Mucosa of gallbladder (tissue), 1 donor: ENCODE measurements at places on chromosomes 5 and 9. TPM values are rescaled to one million over a fixed set of nuclear protein-coding genes. Genes with fewer than 3 reads are reported as not detected.

DNA sequence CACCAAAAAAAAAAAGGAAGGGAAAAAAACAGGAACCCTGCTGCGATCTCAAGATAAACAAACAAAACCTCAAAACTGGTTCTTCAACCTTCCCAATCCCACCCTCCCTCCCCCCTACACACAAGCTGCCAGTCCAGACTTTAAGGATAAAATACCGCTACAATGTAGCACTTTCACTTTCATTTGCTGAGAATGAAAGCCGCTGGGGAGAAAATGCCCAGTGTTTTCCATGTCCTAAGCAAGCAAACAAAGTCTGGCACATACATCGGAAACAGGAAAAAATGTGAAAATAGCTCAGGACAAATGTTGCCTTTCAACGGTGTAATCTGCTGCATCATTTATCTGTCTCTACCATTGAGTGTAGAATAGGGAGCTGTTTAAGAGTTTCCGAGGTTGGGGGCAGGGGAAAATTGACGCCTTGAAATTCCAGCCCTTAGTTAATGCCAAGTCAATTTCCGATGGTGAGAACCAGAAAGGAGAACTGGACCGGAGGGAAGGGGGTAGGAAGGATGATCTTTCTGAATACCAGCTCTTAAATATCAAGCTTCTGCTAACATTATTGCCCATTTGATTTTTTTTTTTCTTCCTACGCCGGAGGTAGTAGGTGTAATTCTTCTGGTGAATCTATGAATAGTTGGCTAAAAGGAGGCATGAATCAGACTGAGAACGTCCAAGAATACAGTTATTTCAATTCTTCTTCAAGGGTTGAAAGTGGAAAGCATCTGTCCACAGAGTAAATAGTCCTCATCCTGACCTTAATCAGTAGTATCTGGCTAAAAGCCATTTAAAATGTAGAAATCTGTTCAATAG lies 1.2 kb upstream of the ADAMTS6 start:
- no peak for DNase-seq

GRCh38 chr9:89564346-89564878 lies 40.4 kb upstream of the GADD45G start:
- no peak for DNase-seq

DNA sequence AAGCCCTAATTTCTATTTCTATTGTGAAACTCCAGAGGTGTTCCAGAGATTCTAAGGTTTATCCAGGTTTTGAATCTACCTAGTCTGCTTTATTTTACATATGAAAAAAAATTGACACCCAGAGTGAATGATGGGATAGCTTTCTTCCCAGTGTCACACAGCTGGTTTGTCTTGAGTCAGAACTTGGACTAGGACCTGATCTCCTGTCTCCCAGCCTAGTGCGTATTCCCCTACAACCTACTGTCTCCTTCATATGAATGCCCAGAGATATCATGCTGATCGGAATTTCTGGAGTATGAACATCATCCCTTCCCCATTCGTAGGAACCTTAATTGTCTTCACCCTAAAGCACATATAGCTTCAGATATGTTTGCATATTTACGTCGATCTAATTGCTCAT lies 524.2 kb downstream of the SPATA31D1 start:
- DNase-seq = no peak

DNA sequence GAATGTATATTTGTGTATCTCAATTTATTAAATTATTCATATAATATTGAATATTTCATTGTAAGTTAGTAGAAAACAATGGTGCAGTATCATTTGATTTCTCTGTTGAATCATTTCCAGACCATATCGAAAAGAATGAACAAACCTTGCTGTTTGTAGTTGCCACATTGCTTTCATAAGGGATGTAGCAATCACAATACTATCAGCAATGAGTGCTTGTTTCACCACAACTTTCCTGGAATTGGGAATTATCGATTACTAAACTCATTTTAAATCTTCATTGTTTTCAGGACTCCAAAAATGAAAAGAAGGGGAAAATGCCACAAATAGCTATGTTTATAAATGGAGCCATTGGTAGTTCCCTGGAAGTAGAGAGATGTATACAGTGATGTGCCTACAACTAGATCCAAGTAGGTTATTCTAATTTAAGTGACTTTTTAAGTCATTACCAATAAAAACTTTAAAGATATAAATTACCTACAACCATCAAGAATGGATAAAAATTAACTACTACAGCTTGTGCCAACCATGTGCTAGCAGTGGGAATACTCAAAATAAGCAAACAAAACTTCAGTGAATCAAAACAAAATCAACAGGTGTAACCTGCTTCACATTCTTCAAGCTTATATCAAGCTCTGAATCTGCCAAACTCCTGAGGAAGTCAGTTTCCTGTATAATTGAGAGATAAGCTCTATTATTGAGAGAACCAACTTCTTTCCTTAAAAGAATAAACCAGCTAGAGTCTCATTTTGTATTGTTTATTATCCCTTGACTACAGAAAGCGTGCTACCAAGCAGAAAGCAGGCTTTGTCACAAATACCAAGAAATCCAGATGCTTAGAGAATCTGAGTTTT lies 358.6 kb downstream of the ADGRV1 start:
- DNase-seq = no peak

EIF4E1B gene
- total RNA-seq = not detected
